ENCODE measurements at places on chromosomes 13 and 19.

DNA sequence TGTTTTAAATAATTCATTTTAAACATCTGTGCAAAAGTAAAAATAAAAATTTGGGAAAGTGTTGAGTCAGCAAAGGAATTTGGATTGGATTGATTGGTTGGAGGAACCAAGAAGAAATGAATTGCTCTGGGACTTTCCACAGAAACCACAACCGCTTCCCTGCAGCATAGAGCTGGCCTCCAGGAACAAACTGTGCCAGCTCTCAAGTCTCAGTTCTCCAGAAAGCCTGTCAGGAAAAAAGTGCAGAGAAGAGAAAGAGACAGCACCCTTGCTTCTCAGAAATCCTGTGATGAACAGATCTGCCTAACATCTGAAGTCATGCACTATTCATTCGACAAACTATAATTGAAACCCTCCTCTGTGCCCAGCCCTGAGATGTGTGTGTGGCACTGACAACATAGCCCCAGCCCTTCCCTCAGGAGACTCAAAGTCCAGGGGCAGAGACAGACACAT is 14.8 kb downstream of the LYPD3 start:
- DNase-seq: peak; percentile 28

- no peak for DNase-seq
Measured at GRCh38 chr13:20400774-20401173, 124.9 kb downstream of the CRYL1 start.

DNA sequence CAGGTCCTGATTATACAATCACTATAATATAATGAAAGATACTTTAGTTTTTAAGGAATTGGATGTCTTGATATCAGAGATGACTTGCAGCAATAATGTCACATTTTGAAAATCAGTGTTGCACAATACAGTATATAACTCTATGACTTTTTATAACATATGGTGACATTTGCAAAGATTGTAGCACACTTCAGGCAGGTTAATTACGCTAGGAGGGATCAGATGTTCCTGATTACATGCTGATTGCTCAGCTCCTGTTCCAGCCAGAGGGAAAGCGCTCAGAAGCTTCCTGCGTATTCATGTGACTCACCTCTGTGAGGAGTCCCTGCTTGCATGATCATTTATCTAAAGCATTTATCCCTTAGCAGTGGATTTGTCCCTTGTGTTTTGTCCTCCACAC is 265.6 kb downstream of the GPC5 start:
- no peak for DNase-seq

GRCh38 chr13:69092615-69093322 is 1014.9 kb upstream of the ATXN8OS start:
- no peak for DNase-seq

DNA sequence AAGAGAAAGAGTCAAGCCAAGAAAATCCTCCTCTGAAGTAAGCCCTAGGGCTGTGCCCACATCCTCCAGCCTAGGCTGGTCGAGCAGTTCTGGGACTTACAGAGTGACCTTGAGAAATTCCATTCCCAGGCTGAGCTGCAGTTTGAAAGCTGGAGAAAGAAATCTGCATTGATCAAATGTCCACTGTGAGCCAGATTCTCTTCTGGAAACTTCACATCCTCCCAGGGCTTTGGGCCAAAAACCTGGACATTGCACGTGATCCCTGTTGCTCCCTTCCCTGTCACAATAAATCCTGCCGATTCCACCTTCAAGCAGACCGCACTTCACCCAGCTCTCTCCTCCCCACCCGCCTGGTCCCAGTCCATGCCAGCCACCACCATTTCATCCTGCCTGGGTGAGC is 15.7 kb downstream of the TMEM143 start:
- DNase-seq: no peak

DNA sequence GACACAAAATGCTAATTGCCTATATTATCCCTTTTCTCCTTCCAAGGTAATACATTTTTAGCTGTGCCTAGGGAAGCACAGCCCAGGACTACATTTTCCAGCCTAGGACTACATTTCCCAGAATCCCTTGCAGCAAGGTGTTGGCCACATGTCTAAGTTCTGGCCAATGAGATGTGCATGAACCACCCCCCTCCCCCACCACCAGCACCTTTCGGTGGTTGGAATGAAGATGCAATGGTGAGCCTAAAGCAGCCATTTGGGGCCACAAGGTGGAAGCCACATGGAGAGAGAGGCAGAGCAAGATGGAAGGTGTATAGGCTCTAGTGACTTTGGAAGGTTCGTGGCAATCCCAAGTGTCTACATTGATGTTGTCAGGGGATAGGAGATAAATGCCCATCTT is 16.2 kb downstream of the UNC13A start:
- peak; percentile 41 for DNase-seq

DNA sequence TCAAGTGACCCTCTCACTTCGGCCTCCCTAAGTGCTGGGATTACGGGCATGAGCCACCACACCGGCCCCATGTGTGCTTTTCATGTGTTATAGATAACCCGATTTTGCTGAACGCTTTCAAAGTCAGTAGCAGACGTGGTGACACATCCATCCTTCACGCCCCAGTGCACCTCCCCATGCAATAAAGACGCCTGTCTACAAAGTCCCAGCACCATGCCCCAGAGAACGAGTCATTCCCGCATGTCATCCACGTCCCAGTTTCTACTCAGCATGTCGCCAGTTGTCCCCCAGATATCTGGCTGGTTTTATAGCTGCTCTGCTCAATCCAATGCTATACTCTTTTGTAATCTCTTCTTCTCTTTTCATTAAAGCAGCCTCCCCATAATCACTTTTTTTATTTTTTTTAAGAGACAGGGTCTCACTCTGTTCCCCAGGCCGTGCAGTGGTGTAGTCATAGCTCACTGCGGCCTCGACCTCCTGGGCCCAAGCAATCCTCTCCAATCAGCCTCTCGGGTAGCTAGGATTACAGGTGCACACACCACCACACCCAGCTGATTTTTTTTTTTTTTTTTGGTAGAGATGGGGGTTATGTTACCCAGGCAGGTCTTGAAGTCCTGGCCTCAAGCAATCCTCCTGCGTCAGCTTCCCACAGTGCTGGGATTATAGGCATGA is 42.5 kb downstream of the DNM2 start:
- DNase-seq: peak; percentile 37

DNA sequence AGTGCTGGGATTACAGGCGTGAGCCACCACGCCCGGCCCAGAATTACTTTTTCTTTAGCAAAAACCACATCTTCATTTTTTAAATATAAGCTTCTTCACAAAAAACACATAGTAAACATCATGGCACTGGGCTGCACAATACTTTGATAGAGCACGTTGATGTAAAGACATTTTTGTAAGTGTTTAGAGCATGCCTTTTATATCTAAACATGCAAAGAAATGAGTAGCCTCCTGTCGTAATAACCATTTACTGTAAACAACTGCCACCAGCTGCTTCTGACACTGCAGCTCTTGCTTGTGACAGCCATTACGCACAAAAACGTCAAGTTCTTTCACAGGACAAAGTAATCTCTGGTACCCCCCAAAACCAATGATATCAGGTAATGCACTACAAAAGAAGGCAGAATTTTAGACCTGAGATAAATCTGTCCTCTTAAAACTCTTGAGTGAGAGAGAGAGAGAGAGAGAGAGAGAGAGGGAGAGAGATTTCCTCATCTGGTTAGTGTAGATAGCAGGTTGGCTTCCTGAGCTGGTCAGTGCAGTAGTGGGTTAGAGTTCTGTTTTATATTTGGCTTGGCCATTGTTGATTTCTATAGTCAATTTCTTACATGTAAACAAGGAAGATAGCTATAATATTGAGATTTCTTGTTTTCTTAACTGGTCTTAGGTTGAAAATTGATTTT is 6.7 kb upstream of the ZNF548 start:
- DNase-seq: no peak

DNA sequence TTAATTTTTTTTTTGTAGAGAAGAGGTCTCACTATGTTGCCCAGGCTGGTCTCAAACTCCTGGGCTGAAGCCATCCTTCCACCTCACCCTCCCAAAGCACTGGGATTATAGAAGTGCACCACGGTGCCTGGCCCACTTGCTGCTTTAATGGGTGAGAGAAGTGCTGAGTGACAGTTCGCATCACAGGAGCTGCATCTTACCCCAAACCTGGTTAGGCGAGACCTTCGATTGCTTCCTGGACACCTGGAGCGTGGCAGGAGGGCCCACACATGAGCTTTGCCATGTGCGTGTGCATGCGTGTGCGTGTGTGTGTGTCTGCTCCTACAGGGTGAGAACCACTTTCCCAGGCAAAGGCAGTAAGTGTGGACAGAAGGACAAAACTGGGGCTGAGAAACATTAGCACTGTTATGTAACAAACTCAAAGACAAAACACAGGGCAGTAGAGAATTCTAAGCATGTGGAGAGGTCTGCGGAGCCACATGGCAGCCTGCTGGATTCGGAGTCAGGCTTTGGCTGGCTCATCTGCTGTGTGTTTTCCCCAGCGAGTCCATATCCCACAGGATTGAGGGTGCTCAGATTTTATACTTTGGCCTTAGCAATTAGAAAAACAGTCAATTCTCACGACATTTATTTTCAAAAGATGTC is 11.7 kb upstream of the MTIF3 start:
- no peak for DNase-seq

- no peak for DNase-seq
Measured at GRCh38 chr19:33404506-33405253, 31.2 kb downstream of the CEBPG start.

GRCh38 chr13:93723316-93723715 is 496.7 kb downstream of the GPC6 start:
- DNase-seq: no peak

DNA sequence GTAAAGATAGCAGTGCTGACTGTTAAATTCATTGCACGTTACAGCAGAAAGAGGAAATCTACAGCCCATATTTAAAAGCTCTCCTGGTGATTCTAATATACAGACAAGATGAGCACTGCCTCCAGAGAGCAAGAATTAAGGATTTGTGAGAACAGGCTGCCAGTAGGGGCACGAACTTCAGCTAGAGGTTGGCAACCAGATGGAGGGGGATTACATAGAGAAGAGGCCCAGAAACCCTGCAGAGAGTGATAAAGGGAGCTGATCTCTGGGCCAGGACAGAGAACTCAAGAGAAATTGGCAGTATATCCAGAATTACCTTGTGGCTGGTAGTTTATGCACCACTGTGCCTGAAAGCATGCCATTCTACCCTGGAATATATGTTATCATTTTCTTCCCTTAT is 144.8 kb downstream of the UFM1 start:
- DNase-seq: no peak

DNA sequence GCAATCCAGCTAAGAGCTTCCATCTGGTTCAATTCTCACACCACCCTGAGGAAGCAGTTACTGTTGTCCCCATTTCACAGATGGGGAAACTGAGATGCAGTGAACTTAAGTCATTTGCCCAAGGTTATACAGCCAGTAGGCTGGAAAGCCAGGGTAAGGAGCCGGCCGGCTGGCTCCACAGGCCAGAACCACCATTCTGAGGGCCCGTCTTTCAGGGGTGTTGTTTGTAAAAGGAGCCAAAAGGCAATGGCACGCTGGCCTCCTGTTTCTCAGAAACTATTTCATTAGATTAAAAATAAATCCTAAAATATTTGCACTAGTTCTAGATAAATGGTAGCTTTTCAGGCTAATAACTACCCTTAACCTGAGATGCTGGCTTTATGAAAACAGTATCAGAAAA is 114.9 kb downstream of the CRYL1 start:
- no peak for DNase-seq

DNA sequence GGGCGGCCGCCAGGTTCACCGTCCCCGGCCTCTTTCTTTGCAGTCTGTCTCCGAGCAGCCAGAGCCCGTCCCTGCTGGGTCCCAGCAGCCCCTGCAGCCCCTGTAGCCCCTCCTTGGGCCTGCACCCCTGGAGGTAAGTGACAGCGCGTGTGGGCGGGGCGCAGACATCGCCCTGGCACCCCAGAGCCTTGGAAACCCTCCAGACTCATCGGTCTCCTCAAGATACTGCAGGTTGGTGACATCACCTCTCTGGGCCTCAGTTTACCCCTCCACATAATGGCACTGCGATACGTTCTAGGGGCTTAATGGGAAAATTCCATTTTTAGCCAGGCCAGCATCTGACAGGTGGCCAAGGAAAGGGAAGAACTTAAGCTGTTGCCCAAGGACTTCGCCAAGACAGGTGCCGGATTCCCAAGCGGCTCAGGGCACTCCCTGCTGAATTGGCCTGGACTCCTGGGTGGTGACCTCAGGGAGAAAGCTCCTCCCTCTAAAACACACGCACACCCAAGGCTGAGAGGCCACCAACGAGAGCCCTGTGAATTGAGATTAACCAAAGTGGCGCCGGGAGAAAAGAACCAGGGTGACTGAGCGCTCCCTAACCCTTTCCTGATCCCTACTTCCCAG is 13.1 kb downstream of the MAST3 start:
- DNase-seq: no peak

GRCh38 chr19:31890230-31890629 is 455.2 kb upstream of the ZNF507 start:
- no peak for DNase-seq

DNA sequence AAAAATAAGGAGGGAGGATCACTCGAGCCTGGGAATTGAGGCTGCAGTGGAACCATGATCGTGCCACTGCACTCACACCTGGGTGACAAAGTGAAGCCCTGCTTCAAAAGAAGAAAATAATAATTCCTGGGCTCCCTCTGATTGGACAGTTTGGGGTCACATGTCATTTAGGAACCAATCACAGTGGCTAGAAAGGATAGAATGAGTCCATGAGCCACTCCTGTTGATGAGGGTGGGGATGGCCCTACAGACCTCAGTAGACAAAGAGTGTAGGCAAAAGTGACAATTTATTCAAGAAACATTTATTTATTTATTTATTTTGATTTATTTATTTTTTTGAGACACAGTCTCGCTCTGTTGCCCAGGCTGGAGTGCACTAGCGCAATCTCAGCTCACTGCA is 26.8 kb upstream of the ADGRE5 start:
- no peak for DNase-seq

DNA sequence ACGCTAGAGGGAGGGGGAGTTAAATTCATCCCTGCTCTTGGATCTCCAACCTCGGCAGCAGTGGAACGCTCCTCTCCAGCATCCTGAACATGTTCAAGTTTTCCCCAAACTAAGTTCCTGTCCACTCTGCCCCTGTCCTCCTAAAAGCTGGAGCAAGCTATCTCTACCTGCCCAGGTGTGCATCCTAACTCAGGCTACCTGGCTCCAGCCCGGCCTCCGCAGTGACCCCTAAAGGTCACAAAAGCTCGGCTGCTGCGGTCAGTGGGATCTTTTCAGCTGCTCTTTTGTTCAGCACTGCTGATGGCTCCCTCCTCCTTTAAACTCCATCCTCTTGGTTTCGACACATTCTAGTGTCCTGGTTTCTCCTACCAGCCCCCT is 1.4 kb downstream of the DCUN1D2 start:
- no peak for DNase-seq

DNA sequence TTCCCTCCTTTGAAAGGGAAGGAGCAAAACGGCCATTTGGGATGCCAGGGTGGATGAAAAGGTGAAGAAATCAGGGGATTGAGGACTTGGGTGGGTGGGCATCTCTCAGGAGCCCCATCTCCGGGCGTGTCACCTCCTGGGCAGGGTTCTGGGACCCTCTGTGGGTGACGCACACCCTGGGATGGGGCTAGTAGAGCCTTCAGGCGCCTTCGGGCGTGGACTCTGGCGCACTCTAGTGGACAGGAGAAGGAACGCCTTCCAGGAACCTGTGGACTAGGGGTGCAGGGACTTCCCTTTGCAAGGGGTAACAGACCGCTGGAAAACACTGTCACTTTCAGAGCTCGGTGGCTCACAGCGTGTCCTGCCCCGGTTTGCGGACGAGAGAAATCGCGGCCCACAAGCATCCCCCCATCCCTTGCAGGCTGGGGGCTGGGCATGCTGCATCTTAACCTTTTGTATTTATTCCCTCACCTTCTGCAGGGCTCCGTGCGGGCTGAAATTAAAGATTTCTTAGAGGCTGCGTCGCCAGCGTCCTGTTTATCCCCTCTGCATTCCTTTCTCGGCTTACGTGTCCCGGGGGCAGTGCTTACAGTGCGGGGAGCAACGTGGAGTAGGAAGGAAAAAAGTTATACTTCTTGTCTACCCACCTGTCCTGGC is 15.2 kb upstream of the S1PR4 start:
- DNase-seq: peak; percentile 79
